Myocyte (in vitro differentiated cells): ENCODE measurements at places on chromosomes 16 and 17.

DNA sequence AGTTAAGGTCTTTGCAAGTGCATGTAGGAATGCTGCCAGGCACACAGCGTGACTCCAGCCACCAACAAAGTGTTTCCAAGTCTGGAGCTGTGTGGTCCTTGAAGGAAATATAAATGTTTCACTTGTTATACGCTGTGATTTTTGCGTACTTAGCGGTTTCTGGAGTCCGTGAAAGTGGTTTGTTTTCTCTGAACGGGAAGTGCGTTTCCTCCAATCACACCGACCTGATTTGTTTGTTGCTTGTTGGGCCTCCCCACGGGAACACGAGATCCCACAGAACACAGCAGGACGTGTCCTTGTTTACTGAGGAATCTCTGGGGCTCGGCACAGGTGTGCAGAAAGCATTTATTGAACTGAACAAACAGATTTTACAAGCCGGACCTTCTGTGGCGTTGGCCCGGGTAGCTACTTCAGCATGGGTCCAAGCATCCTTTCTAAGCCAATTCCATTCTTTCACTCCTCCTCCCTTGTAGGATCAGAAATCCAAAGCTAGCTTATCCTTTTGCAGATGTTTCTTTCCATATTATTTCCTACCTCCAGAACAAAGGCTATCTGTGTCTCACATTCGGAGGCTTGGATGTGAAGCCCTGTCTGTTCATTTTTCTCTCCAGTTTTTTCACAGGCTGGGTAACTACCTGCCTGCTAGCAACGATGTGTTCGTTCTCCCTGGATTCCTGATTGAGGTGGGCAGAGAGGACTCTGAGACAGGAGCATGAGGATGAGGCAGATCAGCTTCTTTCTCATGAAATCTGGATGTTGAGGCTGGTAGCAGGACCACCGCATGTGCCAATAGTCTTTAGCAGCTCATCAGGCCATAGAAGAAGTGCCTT is 44.6 kb downstream of the ABAT start:
- no peak for DNase-seq

DNA sequence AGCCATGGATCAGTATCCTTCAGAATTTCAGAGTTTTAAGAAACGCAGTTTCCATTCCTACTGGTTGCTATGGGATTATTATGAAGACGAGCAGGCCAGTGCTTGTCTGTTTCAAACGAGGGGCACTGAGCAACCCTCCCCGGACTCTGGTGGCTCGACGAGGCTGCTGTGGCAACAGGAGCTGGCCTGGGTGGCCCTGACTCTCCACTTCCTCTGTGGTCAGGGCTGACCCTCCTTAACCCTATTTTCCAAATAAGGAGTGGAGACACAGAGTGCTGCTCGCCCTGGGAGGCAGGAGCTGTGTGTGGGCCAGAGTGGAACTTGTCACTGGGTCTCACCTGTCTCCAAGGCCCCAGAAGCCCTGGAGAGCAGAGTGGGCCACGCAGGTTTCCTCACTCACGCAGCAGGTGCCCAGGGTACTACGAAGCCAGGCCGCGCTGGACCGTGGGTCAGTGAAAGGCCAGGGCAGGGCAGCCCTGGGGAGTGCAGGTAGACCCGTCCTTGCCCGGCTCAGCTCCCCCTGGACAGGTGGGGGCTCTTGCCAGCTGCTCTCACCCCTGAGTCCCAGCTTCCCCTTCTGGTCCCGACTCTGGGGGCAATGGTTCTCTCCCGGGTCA is 3.3 kb downstream of the GALNS start:
- no peak for DNase-seq

DNA sequence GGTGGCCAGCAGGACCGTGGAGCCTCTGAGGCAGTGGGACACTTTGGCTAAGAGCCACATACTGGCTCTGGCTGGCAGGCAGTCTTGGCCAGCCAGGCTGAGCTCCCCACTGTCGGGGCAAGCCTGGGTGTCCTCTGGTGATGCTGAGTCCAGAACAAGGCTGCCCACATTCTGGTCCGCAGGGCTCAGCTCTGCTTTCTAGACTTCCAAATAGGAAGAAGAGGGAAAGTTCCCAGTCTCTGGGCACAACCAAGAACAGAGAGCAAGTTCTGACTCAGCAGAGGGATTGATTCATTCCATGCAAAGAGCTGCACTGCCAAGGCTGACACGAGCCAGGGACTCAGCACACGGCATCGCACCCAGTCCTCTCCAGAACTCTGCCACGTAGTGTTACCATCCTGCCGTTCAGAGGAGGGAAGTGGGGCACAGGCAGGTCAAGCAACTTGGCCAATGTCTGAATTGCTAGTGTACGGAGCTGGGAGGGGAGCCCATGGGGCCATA is 58.9 kb downstream of the NOS2 start:
- DNase-seq: peak; percentile 11

DNA sequence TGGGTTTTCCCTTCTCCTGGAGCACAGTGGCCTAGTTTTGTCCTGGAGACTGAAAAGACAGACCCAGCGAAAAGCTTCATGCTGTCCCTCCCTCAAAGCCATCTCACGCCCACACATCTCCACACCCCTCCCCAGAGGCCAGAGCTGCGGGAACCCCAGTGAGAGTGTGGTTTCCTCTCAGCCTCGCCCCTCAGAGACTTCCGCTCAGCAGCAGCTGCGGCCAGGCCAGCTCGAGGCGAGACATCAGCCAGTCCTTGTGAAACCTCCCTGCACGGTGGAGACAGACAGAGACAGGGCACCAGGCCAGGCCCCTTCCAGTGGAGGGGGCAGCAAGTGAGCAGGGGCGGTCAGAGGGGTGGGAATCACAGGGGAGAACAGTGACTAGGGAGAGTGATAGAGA is 77.0 kb upstream of the TNRC6C start:
- peak; percentile 93 for DNase-seq
